ENCODE measurements at places on chromosomes 5 and 9.

DNA sequence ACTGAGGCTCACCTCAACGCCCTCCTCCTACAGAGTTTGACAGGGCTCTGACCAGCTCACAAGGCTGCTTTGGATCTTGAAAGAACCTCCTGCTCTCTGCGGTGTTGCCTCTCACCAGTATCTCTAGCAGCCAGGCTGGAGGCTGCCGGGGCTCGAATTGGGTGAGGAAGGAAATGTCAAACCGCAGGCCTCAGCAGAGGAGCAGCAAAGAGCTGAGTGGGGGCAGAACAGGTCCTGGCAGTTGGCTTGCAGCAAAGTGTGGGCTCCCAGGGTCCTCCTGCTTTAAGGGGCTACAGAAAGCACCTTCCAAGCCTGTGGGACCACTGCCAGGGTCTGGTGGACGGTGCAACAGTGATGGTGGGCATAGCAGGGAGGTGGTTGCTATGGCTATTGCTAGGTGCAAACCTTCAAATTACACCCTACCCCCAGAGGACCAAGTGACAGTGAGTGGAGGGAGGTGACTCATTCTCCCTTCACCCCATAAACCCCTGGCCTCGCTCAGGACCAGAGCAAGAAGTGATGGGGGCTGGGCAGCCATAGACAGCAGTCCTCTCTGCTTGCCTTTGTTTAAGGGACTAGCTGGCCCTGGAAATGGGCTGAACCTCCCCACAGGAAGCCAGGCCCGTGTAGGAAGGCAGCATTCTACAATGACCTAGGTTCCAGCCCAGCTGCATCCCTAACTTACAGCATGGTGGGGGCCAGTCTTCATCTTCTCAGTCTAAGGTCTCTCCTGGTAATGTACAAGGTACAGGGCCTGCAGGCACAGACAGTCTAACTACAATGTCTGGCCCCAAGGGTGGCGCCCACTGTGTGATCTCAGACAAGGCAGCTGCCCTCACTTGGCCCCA is 18.7 kb downstream of the LCP2 start:
- DNase-seq, result no peak

GRCh38 chr5:17019324-17019723 is 83.2 kb upstream of the MYO10 start:
- DNase-seq, result no peak

- DNase-seq, result no peak
Measured at GRCh38 chr5:6475626-6476312, 27.1 kb downstream of the UBE2QL1 start.

DNA sequence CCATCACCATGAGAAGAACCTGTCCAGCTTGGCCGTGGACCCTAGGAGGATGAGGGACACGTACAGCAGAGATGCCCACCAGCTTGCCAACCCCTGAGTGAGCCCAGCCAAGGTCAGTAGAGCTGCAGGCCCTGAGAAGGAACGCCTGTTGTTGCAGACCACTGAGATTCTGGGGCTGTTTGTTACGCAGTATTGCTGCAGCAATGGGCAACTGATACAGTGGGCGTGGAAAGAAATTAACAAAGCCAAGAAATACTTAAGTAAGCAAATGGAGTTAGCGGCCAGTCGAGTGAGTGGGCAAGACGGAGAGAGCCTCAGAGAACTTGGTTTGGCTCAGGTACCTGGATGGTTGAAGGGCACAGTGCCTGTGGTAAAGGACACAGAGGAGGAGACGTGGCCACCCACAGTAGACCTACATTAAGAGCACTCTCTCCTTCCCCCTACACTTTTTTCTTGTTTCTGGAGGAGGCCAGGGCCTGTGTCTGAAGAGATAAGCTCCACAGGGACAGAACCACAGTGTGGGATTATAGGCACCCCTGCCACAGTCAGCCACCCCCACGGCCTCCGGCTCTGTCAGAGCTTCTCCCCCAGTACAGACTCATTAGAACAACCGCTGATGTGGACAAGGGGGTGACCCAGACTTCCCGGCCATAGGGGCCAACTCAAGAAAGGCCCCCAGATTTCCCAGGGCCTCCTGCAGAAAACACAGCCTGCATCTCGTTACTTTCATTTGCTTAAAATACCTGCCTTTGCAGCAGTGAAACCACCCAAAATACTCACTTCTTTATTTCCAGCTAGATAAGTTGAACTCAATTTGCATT is 40.1 kb upstream of the GRHPR start:
- DNase-seq, result no peak

GRCh38 chr5:159402311-159402710 is 72.0 kb upstream of the IL12B start:
- no peak for DNase-seq

DNA sequence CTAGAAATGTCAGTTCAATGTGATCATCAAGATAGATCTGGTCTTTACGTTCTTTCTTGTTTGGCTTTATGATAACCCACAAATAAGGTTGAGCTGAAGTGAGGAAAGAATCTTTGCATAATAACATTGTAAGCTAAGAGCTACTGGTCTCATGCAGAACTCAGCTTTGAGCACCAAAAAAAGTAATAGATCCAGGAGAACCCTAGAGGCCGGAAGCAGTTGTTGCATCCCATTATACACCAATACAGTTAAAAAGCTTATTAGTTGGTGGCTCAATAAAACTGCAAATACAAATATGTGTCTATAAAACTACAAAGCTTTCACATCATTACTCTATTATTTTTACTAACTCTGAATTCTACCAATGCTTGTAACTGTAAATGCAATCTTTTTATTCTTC is 85.5 kb upstream of the NUDT12 start:
- no peak for DNase-seq

- no peak for DNase-seq
Measured at GRCh38 chr5:109324351-109324750, 85.4 kb downstream of the PJA2 start.

GRCh38 chr9:113593682-113594281 is 130.3 kb downstream of the RGS3 start:
- DNase-seq, result peak; percentile 85

DNA sequence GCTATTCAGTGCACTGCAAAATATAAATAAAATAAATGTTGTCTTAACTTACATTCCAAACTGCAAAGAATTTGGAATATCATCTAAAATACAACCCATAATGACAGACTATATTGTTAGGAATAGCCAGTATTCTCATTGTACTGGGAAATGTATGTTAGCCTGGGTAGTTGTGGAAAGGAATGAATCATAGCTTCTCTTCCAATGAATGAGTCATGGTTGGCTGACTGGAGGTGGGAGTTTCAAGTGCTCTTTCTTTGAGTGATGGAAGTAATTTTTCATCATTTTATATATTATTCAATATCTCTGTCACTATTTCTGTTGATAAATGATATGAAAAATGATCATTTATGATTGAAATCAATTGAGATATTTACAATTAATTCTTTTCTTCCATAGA is 158.6 kb upstream of the ARRDC3 start:
- no peak for DNase-seq

GRCh38 chr5:158287643-158288271 is 428.8 kb upstream of the CLINT1 start:
- DNase-seq, result no peak
